Dorsolateral prefrontal cortex (tissue), 122 donors: ENCODE measurements at places on chromosomes 4 and X.

DNA sequence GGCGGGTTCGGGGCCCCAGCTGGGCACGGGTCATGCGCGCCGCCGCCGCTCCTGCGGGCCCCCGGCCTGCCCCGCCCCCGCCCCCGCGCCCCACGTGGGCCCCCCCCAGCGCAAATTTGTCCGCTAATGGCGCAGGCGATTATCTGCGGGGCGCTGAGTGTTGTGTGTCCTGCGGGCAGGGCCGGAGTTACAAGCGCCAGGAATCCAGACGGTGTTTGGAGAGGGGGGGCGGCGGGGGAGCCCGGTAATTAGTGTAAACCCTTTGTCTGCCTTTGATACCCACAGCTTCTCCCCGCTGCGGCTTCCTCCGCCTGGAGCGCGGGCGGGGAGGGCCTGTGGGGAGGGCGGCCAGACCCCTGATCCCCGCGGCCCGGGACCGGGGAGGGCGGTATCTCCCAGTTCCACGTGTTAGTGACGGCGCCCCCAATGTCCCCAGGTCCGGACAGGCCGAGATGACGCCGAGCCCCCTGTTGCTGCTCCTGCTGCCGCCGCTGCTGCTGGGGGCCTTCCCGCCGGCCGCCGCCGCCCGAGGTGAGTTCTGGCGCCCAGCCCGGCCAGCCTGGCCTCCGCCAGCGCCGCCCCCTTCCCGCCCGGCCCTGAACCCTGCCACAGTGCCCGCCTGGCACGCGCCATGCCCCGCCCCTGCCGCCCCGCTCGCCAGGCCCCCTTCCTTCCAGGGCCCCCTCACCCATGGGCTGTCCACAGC is 761 bp downstream of the FGFRL1 start:
- DNase-seq, result no peak

DNA sequence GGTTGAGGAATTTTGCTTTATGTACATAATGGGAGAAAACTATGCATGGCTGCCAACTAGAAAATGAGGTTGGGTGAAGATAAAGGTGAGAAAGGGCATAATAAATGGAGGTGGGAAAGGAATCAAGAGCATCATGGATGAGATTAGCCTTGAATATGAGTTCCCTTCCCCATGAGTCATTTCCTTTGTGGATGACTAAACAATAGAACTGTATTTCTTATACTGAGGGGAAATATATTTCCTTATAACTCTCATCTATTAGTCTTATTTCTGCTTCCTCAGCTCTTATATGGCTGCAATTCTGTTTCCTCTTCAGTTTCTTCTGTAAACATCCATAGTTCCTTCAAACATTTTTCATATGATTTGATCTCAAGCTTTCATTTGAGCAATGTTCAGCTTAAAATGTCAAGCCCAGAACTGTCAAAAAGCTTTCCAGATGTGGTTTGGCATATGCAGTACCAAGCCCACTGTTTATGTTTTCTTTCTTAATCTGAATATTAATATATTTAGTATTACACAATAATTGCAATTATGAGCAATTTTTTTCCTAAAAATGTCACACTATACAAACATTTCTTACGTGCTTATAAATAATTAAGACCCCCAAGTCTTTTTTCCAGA is 100.7 kb upstream of the GRPR start:
- no peak for DNase-seq

- DNase-seq, result no peak
Measured at GRCh38 chr4:162874748-162875147, 291.9 kb downstream of the NAF1 start.

GRCh38 chr4:173167758-173168395 is 734 bp upstream of the GALNT7 start:
- peak; percentile 40 for DNase-seq

GRCh38 chr4:157824021-157824420 is 348.8 kb downstream of the GASK1B start:
- DNase-seq, result no peak

DNA sequence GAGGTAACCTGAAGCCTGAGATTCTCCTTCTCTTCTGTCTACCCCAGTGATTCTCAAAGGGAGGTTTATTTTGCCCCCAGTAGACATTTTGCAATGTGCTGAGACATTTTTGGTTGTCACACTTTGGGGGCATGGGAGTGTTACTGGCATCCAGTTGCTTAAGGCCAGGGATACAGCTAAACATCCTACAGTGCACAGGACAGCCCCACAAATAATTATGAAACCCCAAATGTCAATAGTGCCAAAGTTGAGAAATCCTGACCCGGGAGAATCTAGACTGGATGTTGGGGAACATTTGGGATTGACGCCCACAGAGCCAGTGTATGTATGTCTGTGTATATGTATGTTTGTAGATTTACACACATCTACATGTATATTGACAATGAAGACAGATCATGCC is 13.2 kb downstream of the MID1 start:
- no peak for DNase-seq

GRCh38 chr4:28092610-28093009 is 1232.0 kb downstream of the STIM2 start:
- DNase-seq, result no peak

DNA sequence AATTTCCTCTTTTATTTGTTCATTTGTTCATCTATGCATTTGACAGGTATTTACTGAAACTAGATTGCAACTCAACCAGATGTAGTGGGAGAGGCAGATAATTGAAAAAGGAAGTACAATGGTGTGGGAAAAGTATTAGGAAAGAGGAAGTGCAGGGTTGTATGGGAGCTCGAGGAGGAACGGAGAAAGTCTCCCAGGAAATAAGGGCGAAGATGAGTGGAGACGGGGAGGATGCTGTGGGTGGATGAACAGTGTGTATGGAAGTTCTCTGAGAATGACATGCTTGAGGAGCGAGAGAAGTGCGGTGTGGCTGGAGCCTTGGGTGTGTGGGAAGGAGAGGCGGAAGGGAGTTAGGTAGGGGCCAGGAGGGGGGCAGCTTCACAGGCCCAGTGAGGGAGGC is 87.5 kb upstream of the DHX15 start:
- DNase-seq, result no peak

- DNase-seq, result no peak
Measured at GRCh38 chr4:102623622-102624021, 122.5 kb downstream of the NFKB1 start.
